Fibroblast of skin of abdomen (primary cell): ENCODE measurements at places on chromosomes 16 and 17.

- peak; percentile 74 for DNase-seq
These were observed 4.0 kb upstream of the ZNF267 start for GRCh38 chr16:31869511-31870201.

DNA sequence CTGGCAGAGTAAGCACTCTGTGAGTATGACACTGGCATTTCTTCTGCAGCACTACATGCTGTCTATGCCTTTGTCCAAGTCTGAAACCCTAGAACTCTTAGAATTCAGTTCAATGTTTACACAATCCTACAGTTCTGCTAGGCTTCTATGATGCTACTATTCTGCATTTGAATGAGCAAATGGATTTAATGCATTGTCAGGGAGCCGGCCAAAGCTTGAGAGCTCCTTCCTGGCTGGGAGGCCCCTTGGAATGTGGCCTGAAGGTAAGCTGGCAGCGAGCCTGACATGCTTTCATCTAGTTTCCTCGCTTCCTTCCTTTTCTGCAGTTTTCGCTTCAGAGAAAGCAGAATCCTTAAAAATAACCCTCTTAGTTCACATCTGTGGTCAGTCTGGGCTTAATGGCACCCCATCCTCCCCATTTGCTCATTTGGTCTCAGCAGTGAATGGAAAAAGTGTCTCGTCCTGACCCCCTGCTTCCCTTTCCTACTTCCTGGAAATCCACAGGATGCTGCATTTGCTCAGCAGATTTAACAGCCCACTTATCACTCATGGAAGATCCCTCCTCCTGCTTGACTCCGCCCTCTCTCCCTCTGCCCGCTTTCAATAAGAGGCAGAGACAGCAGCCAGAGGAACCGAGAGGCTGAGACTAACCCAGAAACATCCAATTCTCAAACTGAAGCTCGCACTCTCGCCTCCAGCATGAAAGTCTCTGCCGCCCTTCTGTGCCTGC lies at the start of gene CCL2:
CCL2 (plus strand) TSS at position 635 of the 730 bp plus-strand sequence; CDS start at position 700, 65 bp downstream.
- DNase-seq = peak; percentile 81

DNA sequence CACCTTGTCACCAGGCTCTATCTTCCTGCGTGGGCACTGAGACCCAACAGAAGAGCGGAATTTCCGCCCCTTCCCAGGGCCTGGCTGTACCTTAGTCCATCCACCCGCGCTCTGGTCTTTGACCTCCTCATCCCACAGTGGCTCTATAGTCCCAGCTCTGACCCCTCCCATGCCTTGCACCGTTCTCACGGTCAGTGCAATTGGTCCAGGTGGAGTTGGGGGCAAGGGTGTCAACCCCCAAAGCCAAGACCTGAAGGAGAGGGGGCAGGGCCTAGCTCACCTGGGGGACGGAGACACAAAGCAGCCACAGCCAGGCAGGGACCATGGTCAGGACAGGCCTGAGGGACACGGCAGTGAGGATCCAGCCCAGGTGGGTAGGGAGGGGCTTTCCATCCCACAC lies 944 bp downstream of the CDH16 start:
- DNase-seq = no peak

DNA sequence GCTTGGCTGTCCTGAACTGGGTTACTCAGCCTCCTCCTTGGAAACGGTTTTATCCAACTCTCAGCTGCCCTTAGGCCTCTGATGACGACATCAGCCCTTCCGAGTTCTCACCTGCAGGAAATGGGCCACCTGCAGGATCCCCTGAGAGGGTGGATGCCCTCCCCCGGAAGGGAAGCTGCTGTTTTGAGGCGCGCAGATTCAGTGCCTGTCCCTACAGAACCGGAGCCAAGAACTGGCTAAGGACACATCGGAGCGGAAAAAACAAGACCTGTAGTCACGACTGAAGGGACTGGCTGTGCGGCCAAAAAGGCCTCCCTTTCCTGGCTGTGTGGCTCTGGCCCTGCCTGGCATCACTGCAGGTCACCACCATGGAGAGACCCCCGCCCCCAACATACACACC lies 11.7 kb upstream of the C16orf95 start:
- no peak for DNase-seq

DNA sequence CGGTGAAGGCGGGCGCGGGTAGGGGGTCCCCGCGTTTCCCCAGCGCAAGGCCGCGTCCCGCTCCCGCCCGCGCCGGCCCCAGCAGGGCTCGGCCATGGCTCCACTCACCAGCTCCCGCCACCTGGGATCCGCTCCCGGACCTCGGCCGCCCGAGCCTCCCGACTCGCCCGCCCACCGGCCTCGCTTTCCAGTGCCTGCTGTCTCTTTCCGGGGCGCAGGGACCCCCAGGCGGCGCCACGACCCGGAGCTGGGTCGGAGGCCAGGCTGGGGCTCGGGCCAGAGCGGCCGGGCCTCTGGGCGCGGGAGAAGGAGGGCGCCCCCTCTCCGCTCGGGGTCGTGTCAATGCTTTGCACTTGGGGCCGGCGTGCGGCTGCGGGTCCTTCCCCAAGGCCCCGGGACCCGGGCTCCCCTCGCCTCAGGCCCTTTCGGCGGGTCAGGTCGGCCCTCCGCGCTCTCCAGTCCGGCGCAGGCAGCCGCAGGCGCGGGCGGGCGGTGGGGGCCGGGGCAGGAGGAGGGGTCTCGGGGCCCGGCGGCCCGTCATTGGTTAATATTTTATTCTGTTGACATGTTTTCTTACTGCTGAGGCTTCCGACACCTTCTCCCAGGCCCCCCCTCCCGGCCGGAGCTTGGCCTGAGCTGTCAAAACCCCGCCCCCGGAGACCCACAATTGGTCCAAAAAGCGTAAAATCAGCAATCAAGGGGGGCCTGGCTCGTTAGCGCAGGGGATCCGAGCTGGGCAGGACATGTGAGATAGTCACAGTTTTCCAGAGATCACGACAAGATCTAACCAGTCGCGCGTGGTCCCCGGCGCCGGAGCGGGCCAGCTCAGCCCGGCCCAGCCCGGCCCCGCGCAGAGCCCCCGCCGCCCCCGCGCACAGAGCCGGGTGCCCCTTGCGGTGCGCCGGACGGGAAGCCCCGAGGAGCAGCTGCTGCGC lies at the start of gene TBX2:
TBX2 (plus strand) TSS at position 713 of the 935 bp plus-strand sequence. CDS start 334 bp downstream, outside the sequence.
- DNase-seq = peak; percentile 73

GRCh38 chr16:3992297-3993051 lies 112.0 kb upstream of the CREBBP start:
- no peak for DNase-seq

GRCh38 chr17:15782866-15783265 lies 50.8 kb downstream of the TBC1D26 start:
- peak; percentile 26 for DNase-seq

DNA sequence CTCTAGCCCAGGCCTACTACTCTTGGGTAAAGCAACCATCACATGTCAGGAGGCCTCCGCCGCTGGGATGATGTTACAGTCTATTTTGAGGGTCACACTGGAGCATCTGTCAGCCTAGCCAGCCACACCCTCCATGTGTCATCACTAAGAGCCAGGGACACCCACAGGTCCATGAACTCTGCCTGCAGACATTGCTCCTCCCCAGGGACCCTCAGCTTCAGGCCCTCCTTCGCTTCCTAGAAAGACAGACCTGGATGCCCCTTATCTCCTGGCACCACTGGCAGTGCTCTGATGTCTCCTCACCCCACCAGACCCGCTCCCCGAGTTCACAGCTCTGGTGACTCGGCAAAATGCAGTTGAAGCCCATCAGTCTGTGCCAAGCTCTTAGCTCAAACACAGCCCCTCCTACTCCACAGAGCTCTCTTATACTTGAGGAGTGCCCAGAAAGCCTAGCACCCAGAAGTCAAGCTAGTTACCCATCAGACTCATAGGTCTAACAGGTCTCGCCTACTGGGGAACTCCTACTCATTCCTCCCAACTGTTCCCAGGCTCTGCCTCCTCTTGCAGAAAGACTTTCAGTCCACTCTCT lies 5.9 kb downstream of the RANBP10 start:
- no peak for DNase-seq
